Activated naive CD4-positive, alpha-beta T cell treated with anti-CD3 and anti-CD28 coated beads, Interleukin-2, amount 50 U/mL, for 16 hours (primary cell): ENCODE measurements at places on chromosomes 13 and 19.

DNA sequence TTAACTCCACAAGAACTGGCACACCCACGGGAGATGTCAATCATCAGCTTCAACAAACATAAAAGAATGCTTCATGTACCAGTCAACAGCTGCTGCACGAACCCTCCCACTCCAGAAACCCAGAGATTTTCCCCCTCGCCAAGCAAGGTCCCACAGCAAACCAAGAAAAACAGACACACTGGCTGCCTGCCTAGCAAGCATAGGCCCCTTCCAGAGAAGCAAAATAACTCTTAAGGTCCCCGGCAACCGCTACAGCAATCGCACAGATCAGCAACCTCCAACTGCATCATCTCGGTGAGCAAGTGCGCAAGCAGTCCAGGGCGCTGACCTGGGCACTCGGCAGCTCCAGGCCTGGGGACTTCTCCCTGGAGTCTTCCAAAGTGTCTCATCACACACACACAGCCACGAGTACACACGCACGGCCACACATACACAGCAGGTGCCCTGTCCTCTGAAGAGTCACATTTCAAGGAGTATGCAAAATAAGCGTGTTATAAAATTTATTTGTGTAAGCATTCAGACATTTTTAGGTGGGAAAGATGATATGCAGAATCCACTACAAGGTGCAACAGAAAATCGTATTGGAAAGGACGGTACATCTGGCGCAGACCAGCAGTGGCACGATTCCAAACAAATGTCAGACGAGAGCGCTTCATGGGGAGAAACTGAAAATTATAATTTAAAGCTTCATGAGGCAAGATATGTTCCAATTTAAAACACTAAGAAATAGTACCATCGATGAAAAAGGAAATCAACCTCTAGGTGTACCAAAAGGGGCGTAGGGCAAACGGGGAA is 125.0 kb downstream of the STK24 start:
- DNase-seq, result no peak

GRCh38 chr13:74288361-74288911 is 154.2 kb upstream of the KLF12 start:
- DNase-seq, result peak; percentile 10

- no peak for DNase-seq
Measured at GRCh38 chr13:41492432-41493260, 35.3 kb downstream of the RGCC start.

GRCh38 chr13:111398715-111399299 is 78.4 kb downstream of the TEX29 start:
- no peak for DNase-seq

- DNase-seq, result no peak
Measured at GRCh38 chr13:52905701-52906100, 57.3 kb upstream of the PCDH8 start.

DNA sequence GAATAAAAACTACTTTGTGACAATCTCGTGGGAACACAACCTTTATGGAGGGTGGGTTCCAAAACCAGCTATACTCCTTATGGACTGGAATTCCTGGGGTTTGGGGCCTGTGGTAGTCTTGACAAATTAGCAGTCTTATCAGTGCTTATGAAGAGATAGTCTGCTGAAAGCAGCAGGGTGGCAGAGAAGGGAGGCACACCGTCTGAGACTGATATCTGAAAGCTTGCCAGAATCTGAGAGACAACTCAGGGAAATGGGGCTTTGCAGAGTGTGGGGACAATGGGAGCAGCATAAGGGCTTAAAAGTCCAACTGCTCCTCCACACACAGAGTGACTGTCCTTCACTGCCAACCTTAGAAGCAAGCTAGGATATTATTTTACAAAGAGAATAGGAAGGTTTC is 95.9 kb downstream of the UGGT2 start:
- DNase-seq, result no peak

- DNase-seq, result no peak
Measured at GRCh38 chr19:54029301-54029700, 34.4 kb downstream of the VSTM1 start.

GRCh38 chr19:41144403-41144802 is 30.2 kb downstream of the CYP2F1 start:
- peak; percentile 87 for DNase-seq
